ENCODE measurements at places on chromosomes 4 and X. TPM values are rescaled to one million over a fixed set of nuclear protein-coding genes. Genes with fewer than 3 reads are reported as not detected.

GRCh38 chr4:99876946-99877345, 17.3 kb downstream of the LAMTOR3 start:
- no peak for DNase-seq

DNA sequence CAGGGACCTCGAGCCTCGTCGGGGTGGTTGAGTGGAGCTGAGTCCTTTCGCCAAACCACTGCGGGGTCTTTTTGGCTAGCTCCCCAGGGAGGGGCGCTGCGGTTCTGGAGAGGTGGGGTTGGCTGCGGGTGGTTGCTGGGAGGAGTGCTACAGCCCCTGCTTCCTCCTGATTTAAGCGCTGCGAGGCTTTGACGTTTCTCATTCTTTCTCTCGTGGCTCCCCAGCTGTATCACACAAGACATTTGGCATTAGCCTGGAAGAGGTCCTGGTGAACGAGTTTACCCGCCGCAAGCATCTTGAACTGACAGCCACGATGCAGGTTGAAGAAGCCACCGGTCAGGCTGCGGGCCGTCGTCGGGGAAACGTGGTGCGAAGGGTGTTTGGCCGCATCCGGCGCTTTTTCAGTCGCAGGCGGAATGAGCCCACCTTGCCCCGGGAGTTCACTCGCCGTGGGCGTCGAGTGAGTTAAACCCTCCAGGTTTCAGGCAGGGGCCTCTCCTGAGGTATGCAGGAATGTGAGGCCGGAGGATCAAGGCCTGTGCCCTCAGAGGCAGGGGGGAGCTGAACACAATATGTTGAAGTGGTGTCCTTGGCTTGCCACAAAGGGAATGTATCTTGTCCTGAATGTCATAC, 25.5 kb downstream of the ARHGAP36 start:
- no peak for DNase-seq

The VEGFD gene
- 4.9 TPM for total RNA-seq

DNA sequence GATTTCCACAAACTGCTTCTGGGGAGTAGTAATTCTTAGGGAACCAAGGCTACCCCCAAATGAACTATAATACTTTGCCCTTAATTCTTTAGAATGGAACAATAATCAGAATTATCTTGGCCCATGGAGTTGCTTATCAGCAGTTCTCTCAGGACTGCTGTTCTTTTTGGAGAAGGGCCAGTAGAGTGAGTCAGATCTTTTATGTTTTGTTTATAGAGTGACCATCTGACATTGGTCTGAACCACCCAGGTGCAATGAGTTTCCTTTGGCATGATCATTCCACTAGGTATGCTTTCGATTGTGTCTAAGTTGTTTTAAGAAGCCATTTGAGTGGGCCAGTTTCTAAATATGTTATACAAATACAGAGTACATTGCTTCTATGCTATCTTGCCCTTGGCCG, 31.8 kb downstream of the PRRG1 start:
- DNase-seq, result no peak

The MTMR8 gene
- total RNA-seq, result 0.90 TPM
